ENCODE measurements at places on chromosomes 13 and 19. TPM values are rescaled to one million over a fixed set of nuclear protein-coding genes. Genes with fewer than 3 reads are reported as not detected.

PROZ gene
- total RNA-seq: 5.4 TPM

CACTIN gene
- 18.3 TPM for total RNA-seq

DNA sequence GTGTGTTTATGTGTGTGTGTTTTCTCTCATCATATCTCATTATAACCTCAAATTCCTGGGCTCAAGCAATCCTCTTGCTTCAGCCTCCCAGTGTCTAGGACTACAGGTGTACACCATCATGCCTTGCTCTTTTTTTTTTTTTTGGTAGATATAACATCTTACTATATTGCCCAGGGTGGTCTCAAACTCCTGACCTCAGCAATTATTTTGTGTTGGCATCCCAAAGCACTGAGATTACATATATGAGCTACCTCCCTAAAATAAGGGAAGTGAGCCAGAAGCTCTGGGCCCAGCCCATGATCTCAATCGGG, 448 bp upstream of the ZNF543 start:
- H3K27me3 ChIP-seq: peaks cover 33% of the 10 kb centered on the region
- peak overlapping the region; percentile 43 for H3K4me3 ChIP-seq
- H3K27ac ChIP-seq: peak overlapping the region; percentile 90
- no peaks in the 10 kb centered on the region for H3K36me3 ChIP-seq
- no peak for DNase-seq

DNA sequence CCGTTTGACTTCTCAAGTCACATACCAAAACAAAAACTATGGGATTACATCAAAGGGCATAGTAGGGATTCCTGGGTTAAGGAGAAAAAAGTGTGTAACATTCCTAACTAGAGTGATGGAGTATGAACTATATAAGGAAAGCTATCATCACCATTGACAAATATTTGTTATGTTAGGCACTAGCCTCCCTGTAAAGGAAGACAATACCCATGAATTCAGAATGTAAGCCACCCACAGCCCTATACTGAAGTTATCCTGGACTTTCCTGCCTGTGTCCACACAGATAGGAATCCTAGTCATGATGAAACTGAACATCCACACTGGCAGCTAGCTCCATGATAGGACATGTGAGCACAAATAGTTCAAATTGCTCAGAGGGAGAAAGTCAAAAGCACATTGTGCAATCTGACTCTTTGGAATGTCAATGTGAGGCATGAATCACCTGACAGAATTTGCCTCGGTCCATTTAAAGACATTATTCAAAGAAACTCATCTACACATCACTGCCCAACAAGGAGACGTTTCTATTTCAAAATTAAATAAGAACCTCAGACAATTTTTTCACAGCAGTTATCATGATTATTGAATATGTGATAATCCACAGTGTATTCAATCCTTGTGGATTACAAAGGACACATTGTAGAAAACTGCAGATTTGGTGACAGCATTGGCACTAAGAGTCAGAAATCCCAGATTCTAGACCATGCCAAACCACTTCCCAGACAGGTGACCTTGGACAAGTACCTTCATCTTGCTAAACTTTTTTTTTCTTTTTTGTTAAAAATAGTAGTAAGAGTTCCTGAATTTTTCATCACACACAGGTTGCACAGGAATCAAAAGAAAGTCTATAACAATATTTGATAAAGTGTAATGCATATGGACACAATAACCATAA, 529.3 kb downstream of the IRS2 start:
- H3K4me3 ChIP-seq: no peak overlapping the region
- peaks cover 5% of the 10 kb centered on the region for H3K4me1 ChIP-seq
- no peaks in the 10 kb centered on the region for H3K36me3 ChIP-seq

- no peaks in the 10 kb centered on the region for H3K4me1 ChIP-seq
- H3K36me3 ChIP-seq: no peaks in the 10 kb centered on the region
- H3K27me3 ChIP-seq: no peaks in the 10 kb centered on the region
- DNase-seq: no peak
- H3K4me3 ChIP-seq: no peak overlapping the region
- H3K27ac ChIP-seq: no peak overlapping the region
Observed at GRCh38 chr13:103153466-103153865, 87.2 kb upstream of the SLC10A2 start.

DNA sequence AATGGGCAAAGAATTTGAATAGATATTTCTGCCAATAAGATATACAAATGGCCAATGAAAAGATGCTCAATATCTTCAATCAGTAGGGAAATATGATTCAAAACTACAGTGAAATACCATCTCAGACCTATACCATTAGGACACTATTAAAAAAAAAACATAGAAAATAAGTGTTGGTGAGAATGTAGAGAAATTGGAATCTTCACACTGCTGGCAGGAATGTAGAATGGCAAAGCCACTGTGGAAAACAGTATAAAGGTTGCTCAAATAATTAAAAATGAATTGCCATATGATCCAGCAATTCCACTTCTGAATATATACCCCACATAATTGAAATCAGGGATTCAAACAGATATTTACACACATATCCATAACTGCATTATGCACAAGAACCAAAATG, 88.1 kb upstream of the STARD13 start:
- H3K4me1 ChIP-seq: peaks cover 4% of the 10 kb centered on the region
- no peak overlapping the region for H3K4me3 ChIP-seq
- no peaks in the 10 kb centered on the region for H3K27me3 ChIP-seq
- DNase-seq: no peak

Measured in hepatocyte (in vitro differentiated cells).